ENCODE measurements at places on chromosomes 1 and 21. TPM values are rescaled to one million over a fixed set of nuclear protein-coding genes. Genes with fewer than 3 reads are reported as not detected.

KRTAP13-1 gene
- not detected for total RNA-seq

OTUD3 gene
- total RNA-seq: 11.5 TPM

LRRC71 gene
- 5.3 TPM for total RNA-seq

F13B gene
- not detected for total RNA-seq

THBS3 gene
- total RNA-seq: 24.4 TPM

DNA sequence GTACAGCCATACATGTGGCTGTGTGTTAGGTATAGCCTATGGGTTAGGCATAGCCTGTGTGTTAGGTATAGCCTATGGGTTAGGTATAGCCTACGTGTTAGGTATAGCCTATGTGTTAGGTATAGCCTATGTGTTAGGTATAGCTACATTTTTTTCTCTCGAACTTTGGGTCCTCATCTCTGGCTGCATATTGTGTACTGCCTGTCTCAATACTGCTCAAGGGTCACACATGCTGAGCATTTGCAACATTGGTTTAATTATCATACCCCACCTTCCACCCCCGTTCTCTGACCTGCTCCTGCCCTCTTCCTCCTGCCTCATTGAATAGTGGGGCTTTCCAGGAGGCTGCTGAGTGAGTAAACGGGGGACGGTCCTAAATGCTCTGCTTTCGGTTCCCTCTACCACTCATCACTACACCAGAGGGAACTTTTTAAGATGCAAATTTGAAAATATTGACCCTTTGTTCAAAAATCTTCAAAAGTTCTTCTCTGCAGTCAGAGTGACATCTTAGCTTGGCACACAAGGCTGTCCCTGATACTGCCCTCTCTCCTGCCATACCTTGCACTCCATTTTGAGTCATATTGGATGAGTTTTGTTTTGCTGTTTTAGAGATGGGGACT lies 17.8 kb downstream of the OR2B11 start:
- no peak for DNase-seq

DNA sequence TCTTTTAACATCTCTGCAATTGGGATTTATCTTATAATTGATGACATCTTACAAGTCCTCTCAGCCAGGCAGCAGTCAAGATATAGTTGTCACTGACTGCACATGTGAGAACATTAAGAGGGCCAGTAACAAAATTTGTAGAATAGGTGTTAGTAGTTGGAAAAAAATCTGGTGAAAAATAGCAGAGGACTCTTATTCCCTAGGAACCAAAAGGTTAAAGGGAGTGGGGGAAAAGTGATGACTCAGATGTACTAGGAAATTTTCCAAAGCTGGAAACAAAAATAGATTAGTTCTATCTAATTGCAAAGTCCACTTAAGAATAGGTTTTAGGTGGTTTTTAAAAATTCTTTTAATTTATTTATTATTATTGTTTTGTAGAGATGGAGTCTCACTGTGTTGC lies 3.6 kb downstream of the NUP210L start:
- no peak for DNase-seq

DNA sequence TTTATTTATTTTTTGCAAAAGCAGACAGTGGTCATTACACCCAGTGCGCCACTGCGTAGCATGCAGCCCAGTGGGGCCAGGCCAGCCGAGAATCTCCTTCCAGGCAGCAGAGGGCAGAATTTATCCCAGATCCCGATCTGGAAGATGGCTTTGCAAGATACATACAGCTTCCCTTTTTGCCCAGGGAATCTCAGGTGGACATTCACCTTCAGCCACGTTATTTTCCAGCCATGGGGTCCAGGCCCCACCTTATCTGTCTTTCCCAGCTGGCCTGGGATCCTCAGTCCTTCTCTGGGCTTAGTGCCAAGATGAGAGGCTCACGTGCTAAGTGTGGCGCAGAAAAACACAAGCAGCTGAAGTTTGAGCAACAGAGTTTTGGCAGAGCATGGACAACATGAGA lies 123.6 kb downstream of the AJAP1 start:
- DNase-seq: no peak

GRCh38 chr1:221327954-221328353 lies 413.9 kb downstream of the DUSP10 start:
- no peak for DNase-seq

DNA sequence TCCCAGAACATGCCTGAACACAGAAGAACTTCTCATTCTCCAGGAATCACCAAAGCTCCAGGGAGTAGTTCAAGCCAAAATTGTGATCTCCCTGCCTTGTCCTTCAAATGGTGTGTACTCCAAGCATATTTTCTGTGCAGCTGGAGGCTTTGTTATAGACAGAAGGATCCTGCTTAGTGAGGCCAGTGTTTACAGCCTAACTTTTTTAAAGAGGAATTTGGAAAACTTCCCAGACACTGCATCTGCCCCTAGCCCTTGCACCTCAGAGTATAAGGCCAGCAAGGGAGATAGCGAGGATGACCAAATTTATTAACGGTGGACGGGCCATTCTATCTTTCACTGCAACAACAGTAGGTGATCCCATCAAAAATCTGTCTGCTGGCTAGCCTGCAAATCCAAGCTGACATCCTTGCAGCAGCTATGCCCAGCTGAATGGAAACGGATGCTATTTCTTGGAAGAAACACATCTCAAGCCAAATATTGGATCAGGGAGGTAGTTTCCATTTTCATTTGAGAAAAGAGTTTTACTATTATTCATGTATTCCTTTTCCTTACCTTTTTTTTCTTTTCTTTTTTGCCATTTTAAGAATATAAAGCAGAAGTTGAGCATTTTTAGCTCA lies 249.8 kb downstream of the USH2A start:
- no peak for DNase-seq
